ENCODE measurements at places on chromosomes 13 and 19. TPM values are rescaled to one million over a fixed set of nuclear protein-coding genes. Genes with fewer than 3 reads are reported as not detected.

F7 gene
- 0.07 TPM for total RNA-seq

FOXA3 gene
- 0.95 TPM for total RNA-seq

BCAM gene
- total RNA-seq = 63.9 TPM

VSIG10L gene
- total RNA-seq = 11.0 TPM

C3 gene
- total RNA-seq = 40.6 TPM

MYPOP gene
- 10.5 TPM for total RNA-seq

Measured in A549 treated with Mapracorat at 1 μM for 4 hours (cell line).